ENCODE measurements at places on chromosomes 7 and 10. TPM values are rescaled to one million over a fixed set of nuclear protein-coding genes. Genes with fewer than 3 reads are reported as not detected.

DNA sequence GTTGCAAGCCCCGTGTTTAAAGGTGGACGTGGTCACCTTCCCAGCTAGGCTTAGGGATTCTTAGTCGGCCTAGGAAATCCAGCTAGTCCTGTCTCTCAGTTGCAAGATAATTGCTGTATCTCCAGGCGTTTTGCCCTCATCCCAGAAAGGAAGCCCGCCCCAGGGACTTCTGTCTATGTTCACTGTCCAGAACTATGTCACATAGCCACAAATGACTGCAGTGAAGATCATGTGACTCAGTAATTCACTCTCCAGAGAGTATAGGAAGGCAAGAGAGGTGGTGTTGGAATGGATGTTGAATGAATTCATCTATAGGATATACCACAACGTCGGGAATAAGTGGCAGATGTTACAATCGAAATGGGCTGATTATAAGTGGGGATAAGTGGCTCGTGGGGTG is 349 bp upstream of the ERVW-1 start:
- DNase-seq: no peak

- no peak for DNase-seq
These were observed 125.8 kb downstream of the TPST1 start for GRCh38 chr7:66330961-66331360.

GRCh38 chr7:100728196-100728595 is 5.2 kb upstream of the ZAN start:
- no peak for DNase-seq

GRCh38 chr10:129956286-129956670 is 7.8 kb downstream of the EBF3 start:
- DNase-seq: no peak

GRCh38 chr10:26217396-26218086 is 967 bp downstream of the GAD2 start:
- no peak for DNase-seq

GRCh38 chr10:113456741-113457140 is 96.1 kb upstream of the HABP2 start:
- no peak for DNase-seq

GRCh38 chr7:130419658-130420057 is 21.2 kb downstream of the CEP41 start:
- DNase-seq: no peak

DNA sequence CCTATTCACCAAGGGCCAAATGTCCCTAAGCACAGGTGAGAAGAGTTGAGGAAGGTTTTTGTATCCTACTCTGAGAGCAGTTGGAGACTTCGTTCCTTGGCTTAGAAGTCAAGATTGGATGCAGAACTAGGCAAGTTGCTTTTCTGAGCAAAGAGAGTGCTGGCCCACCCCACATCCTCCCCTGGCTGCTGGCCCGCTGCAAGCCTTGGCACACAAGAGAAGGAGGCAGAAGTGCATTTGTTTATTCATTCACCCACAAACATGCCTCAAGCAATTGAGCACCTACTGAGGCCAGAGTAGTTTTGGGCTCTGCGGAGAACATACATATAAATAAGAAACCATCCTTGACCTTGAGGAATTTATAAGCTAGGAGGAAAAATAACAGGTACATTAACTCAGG is 318.9 kb downstream of the KCNMA1 start:
- no peak for DNase-seq

The MALRD1 gene
- not detected for total RNA-seq
